Tibial nerve (tissue), 4 donors: ENCODE measurements at places on chromosomes 7 and 10. TPM values are rescaled to one million over a fixed set of nuclear protein-coding genes. Genes with fewer than 3 reads are reported as not detected.

The NSUN6 gene
- 24.7 TPM for total RNA-seq

The OR6B1 gene
- not detected for total RNA-seq

The NUB1 gene
- total RNA-seq = 66.3 TPM

The CYP26A1 gene
- not detected for total RNA-seq

The ZPBP gene
- total RNA-seq = not detected

The AGMO gene
- 5.1 TPM for total RNA-seq

The TCERG1L gene
- total RNA-seq = 1.3 TPM

DNA sequence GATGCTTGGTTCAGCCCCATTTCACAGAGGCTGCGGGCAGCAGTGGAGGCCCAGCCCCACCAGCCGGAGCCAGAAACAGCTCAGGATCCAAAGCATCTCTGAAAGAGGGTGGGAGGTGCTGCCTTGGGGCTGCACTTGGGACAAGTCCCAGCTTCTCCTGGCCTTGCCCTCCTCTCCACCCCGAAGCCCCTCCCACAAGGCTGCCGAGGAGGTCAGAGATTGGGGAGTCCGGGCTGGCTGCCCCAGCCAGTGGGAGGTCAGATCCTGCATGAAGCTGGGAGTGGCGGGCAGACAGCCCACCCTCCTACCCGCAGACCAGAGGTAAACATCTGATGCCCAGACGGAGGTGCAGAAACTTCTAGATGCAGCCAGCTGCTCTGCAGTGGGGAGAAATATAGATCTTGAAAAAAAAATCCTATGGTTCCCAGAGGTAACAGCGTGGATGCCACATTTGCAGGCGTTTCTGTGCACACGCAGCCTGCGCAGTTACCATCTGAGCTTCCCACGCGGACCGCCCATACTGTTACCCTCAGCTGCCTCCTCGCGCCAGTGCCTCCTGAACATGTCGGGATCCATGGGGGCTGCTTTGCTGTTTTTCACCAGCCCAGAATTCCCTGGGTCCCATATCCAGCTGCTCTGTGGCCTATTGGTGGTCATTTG lies 36.9 kb upstream of the GNA12 start:
- DNase-seq = no peak

- no peak for DNase-seq
Measured at GRCh38 chr7:137443616-137444015, 100.1 kb upstream of the PTN start.

- DNase-seq = no peak
Measured at GRCh38 chr10:87596351-87596750, 63.3 kb upstream of the PAPSS2 start.

DNA sequence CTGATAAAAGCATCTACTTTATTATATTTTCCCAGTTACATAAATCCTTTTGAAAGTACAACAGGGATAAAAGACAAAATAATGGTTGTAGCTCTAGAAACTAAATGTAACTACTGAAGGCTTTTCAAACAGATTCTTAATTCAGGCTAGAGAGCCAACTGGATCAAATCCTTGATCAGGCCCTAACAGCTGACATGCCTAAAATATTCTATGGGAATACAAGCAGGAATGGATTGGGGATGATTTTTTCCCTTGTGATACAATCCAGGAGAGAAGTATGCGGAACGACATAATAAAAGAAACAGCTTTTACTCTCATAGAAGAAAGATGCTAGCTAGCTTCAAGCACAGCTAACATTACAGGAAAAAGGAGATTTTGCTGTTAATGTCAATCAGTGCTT lies 49.0 kb downstream of the NT5C2 start:
- no peak for DNase-seq

DNA sequence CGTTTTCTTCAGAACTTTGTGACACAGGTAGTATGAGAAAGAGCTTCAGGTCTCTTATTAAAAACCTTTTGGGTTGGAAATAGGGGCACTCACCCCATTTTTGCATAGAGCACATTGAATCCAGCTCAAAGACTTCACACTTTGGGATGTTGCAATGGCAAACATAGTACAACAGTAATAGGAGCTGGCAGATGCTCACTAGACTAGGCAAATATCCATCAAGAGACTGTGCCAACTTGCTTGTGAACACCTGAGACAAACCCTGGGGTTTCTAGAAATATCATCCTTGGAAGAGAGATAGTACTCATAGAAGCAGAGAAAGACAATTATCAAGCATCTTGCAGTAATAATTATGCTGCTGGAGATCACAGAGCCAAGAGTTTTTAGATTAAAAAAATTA lies 280.0 kb downstream of the CACNA2D1 start:
- no peak for DNase-seq

- no peak for DNase-seq
Measured at GRCh38 chr7:17062151-17063044, 180.6 kb upstream of the AGR3 start.

DNA sequence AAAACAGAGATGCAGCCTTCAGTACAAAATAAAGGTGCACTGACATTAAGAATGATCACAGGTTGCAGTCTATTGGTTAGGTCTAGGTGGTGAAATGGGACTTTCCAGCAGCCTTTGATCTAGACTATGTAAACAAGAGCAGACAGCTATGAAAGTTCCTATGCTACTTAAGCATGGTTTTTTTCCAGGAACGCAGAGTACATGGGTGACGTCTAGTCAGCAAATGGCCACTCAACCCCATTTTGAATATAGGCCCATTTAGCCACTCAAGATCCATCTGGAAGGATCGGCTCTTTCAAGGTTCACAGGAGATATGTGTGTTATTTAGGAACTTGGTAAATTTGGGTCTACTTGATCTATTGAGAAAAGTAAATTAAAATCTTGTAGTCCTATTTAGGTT lies 1424.6 kb upstream of the LRRTM3 start:
- no peak for DNase-seq

DNA sequence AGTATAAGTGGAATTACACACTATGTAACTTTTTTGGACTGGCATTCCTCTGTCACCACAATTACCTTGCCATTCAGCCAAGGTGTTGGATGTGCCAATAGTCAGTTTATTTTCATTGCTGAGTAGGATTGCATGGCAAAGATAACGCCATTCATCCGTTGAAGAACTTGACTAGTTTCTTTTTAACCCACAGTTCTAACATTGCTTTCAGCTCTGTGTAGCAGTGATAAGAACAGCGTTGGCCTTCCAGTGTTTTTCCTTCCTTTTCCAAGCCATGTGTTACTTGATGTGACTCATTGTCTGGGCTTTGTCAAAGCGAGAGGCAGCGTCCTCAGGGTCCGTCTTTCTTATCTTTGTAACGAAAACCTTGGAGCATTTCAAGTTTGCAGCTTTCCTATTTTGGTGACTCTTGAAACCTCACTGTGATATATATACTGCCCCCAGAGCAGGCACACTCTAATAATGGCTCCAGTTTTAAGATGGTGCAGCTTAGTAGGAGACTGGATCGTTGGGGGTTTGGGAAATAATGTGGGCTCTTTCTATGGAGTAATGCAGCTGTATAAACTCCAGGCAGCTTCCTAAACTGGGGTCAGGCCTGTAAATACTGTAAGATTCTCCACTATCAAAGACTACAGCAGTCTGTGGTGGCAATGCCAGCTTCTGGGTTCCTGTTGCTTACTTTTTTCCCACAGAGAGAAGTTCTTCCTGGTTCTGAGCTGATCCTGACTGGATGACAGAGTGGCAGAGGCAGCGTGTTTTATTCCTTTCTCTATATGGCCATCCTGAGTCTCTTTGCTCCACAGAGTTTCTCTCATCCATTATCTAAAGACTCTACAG lies 41.7 kb downstream of the AKR1E2 start:
- no peak for DNase-seq

DNA sequence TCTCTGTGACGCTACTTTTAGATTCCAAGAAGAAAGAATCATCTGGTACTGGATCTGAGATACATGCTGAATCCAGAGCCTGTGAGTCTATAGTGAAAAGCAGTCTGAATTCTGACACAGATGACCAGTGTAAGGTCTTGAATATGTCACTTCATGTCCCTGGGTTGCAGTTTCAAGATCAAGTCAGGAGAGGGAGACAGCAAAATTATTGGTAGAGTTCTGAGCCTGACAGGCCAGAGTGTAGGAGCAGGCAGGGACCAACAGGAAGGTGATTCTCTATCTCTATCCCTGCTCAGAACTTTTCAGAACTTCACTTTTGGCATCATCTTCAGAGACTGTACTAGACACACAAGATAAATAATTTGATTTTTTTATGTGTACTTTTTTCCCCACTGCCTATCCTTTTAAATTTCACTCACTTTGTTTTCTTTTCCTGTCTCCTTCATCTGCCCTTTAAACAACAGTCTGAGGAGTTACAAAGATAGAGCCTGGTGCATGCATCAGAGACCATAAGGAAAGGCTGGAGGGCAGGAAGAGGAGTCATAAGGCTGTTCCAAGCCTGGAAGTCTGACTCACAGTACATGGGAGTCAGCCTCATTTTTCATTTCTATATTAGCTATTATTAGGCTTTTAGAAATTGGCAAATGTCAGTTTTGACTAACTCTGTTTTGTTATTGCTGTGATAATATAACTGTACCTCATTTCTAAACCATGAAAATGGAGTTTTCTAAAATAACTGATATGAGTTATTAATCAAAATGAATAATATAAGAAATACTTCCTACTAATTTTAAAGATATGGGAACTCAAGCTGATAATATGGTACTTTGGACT lies 120.2 kb upstream of the TMEM229A start:
- no peak for DNase-seq

DNA sequence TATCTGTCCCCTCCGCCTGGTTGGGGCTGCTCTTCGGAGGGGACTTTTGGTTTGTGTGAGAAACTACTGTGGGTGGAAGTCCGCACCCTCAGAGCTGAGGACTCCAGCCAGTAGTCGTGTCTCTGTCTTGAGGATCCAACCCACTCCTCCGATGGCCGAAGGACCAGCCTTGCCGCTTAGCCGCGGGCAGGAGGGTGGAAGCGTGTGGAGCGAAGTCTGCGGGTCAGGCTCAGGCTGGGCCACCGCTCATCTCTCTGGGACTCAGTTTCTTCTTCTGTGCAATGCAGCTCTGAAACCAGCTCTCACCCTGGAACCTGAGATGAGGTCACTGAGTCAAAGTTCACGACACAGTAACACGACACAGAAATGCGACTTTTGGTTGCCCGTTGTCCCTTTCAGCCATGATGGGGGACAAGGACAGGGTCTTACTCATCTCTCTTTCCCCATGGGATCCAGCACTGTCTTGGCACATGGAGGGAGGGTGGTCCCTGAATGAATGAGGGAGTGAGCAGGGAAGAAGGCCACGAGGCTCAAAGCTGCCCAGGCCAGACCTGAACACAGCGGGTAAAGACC lies 133.3 kb upstream of the PODXL start:
- DNase-seq = no peak

- no peak for DNase-seq
Measured at GRCh38 chr7:37248396-37248861, 200.2 kb downstream of the ELMO1 start.

DNA sequence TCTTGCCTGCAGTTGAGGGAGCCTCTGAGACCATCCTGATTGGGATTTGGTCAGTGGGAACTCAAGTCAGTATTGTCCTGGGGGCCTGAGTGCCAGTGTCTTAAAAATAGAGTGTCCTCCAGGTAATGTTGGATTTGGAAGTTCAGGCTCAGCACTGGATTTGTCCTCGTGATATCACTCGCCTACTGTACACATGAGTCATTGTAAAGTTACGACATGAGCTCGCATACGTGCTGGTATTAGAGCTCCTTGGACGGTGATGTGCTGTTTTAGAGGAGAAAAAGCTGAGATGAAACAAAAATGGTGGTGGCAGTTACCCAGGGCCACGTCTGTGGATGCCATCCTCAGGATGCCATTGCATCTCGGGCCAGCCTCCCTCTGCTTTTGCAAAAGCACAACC lies 78.2 kb downstream of the MGMT start:
- DNase-seq = no peak

- DNase-seq = no peak
Measured at GRCh38 chr7:84568781-84569180, 374.2 kb upstream of the SEMA3A start.

DNA sequence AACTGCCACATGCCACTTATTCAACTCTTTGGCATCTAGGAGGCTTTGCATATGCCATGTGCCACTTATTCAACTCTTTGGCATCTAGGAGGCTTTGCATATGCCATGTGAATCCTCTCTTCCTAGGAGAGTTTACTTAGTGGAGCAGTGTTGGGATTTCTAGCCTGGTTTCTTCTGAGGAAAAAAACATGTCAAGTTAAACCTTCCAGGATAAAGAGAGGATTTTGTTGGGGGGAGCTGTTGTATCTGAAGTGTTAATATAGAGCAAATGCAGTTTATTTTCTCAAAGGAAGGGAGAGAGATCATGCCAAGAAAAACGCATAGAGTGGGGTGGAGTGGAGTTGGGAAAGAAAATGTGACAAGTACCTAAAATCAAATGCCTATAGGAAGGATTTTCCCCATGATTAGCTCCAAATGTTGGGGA lies 91.5 kb downstream of the MCU start:
- DNase-seq = no peak

DNA sequence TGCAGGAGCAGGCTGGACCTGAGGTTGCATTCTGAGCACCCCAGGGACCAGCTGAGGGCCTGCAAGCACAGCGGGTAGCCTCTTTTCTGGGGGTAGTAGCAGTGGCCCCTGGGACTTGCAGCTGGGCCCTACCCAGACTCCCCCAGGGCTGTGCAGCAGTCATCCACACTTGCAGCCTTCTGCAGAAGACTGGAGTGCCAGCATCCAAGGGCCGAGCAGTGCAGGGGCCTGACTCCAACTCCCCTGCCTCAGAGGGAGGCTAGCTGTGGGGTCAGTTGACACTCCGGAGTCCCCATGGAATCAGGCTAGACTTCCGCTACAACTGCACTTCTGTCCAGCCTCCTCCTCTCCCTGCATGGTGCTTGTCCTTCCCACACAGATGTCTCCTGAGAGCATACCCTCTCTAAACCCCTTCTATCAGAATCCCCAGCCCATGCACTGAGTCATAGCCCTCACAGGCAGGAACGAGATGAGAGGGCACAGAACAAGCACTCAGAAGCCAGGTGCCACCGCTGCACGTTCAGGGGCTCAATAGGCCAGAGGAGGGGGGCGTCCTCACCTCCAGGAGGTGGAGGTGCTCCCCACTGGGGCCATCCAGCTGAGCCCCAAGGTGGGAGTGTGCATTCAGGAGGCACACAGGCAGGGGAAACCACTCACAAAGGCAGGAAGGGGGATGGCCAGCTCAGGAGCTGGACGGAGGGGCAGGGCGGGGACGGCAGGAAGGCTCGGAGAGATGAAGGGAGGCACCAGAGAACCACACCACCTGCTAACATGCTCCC lies 7.5 kb downstream of the RASGEF1A start:
- no peak for DNase-seq

- no peak for DNase-seq
Measured at GRCh38 chr10:3879073-3879472, 94.1 kb upstream of the KLF6 start.

GRCh38 chr7:131546126-131546525 lies 10.3 kb downstream of the PODXL start:
- DNase-seq = no peak

DNA sequence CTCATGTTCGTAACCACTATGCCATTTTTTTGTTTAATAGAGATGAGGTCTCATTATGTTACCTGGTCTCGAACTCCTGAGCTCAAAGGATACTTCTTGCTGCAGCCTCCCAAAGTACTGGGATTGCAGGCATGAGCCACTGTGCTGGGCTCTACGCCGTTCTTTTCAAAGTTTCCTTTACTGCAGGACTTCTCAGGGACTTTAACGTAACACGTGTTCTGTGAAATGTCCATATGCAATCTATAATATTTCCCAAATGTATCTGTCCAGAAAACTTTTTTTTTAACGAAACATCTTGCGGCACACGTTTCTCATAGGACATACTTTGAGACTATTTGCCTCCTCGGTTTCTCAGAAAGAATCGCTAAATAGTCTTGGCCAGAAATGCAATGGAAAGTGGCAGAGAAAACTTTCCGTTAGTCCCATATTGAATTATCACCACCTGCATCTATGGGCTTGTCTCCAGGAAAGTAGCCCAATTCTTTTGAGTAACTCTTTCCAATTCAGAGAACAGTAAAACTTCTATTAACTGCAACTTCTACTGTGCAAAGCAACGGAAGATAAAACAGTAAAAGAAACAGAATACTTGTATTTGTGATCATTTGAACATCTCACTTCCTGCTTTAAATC lies 96.3 kb downstream of the ELMO1 start:
- no peak for DNase-seq
